ENCODE measurements at places on chromosomes 3 and 15.

GRCh38 chr3:5084224-5084623, 37.9 kb upstream of the ARL8B start:
- no peak for DNase-seq

DNA sequence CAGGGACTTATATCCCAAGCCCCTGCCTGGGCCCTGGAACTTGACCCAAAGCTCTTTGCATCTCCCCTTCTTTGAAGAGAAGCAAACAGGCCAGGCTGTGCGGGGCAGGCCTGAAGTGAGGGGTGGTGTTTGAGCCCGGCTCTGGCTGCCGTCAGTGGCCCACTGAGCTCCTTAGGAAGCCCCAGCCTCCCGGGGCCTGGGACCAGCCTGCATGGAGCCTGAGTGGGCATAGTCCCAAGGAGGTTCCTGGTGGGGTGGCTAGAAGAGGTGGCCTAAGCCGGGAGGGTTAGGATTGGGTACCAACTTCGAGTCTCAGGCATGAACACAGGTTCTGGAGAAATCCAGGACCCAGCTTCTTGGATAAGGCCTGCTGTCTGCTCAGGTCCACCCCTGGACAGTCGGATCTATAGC, 6.4 kb downstream of the TMIE start:
- DNase-seq: no peak

- no peak for DNase-seq
These were observed 172.5 kb downstream of the PTPRG start for GRCh38 chr3:61733876-61734275.

GRCh38 chr3:34183611-34184340, 385.3 kb downstream of the PDCD6IP start:
- no peak for DNase-seq

GRCh38 chr3:161600173-161600572, 103.6 kb downstream of the OTOL1 start:
- DNase-seq: no peak

GRCh38 chr3:38742550-38742949, 73.5 kb downstream of the SCN10A start:
- DNase-seq: no peak

- no peak for DNase-seq
These were observed 218.2 kb downstream of the ATP8B4 start for GRCh38 chr15:49900903-49901235.

DNA sequence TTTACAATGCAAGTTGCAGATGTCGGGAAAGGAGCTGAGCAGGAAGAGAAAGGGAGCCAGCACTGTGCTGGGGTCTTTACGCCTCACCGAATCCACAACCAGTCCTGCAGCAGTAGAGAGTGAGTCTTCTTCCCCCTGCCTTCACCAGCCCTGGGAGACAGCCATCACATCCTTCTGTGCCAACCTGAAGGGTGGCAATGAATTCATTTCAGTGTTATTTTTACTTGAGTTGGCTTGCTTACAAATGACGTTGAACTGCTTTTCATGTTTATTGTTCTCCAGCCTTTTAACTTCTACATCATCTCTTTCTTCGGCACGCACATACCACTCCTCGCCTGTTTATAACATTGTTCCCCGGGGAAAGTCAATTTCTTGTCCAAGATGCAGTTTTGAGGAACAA, 77.1 kb downstream of the TRIM42 start:
- DNase-seq: no peak

DNA sequence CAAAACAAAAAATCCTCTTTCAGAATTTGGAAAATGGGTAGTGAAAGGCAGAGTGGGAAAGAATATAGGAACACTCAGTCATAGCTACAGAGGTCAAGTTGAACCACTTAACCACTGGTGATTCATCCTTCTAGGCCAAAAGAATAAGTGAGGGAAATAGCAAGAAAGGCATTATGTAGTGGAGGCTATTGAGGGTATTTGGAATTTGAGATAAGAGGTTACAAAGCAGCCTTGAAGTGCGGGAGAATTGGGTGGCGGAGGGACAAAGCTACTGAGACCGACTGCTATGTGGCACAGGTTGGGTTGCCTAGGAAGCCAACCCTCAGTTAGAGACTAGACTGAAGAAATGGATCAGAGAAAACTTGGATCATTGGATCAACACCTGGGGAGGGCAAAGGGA, 109.5 kb downstream of the SYNPR start:
- no peak for DNase-seq

DNA sequence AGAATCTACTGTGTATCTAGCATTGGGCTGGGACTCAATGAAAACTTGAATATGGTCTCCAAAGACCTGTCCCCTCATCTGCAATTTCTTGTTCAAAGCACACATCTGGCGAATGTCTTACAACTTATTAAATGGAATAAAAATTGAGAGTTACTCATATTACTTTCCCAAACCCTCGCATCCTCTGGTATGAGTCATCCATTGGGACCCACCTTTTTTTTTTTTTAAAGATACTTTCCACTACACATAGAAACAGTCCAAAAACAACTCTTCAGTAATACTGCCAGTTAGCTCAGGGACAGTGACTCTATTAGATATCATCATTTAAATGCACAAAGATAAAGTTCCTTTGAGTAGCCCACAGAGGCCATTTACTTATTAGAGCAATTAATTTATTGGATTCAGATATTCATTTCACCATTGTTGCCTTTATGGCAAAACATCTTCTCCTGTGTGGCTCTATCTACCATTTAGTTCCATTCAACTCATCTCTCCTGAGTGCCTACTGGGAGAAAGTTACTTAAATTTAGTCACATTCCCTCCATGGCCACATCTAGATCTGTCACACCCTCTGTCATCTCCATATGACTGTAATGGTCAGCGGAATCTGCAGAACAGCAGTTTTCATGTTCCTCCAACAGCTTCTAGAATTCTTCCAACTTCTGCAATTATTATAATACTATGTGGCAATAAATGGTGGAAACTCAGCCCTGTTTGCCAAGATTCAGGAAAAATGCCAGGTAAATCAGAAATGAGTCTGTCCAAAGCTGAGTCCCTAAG, 77.9 kb upstream of the ARHGEF3 start:
- DNase-seq: no peak

- no peak for DNase-seq
These were observed 112.4 kb downstream of the CD47 start for GRCh38 chr3:107978131-107979055.

- no peak for DNase-seq
These were observed 13.0 kb upstream of the CSK start for GRCh38 chr15:74768771-74769342.

GRCh38 chr3:61530355-61530754, 31.0 kb upstream of the PTPRG start:
- DNase-seq: no peak

DNA sequence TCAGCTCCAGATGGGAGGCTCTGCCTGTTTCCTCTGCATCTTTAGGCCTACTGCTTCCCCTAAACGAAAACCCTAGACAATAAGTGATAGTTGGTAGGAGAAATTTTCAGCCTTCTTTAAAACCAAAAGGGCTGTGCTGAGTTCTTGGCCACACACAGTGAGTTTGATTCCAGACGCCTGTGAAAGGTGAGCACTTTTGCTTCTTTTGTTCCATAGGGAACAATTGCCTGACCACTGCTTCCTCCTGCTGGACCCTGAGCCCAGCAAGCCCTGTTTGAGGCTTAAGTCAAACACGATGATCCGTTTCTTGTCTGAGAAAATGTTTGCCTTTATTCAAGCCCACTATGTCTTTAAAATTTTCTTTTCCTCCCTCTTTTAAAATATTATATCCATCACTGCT, 493.9 kb downstream of the ZIC1 start:
- DNase-seq: no peak

GRCh38 chr3:151949706-151950105, 76.3 kb downstream of the SUCNR1 start:
- DNase-seq: no peak

- no peak for DNase-seq
These were observed 265.1 kb downstream of the TJP1 start for GRCh38 chr15:29557171-29557570.

DNA sequence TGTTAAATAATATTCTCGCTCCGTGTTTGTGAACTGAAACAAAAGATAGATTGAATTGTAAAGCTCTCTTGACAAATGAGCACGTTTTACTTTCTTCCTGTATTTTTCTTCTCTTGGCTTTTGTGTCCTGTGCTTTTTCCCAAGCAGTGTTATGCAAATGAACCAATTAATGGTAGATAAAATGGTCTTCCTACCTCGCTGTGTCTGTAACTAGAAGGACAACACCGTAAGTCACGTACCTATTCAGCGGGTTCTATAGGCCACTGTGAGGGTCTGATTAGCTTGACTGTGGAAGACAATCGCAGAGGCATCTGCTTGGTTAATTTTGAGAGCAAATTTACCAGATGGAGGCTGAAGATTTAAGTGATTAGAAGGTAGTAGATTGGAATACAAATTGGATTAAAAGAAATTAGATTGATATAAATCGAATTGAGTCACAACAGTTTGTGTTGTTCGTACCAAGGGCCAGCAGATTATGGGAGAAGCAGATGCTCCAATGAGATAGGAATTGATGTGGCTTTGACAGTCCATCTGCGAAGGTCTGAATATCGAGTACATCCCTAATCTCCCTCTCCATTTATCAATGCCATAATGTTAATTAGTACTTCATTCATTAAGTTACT, 40.2 kb downstream of the ROBO2 start:
- DNase-seq: no peak

- no peak for DNase-seq
These were observed 29.6 kb upstream of the GREM1 start for GRCh38 chr15:32688151-32688639.

- no peak for DNase-seq
These were observed 61.4 kb downstream of the DENND4A start for GRCh38 chr15:65730549-65731172.

DNA sequence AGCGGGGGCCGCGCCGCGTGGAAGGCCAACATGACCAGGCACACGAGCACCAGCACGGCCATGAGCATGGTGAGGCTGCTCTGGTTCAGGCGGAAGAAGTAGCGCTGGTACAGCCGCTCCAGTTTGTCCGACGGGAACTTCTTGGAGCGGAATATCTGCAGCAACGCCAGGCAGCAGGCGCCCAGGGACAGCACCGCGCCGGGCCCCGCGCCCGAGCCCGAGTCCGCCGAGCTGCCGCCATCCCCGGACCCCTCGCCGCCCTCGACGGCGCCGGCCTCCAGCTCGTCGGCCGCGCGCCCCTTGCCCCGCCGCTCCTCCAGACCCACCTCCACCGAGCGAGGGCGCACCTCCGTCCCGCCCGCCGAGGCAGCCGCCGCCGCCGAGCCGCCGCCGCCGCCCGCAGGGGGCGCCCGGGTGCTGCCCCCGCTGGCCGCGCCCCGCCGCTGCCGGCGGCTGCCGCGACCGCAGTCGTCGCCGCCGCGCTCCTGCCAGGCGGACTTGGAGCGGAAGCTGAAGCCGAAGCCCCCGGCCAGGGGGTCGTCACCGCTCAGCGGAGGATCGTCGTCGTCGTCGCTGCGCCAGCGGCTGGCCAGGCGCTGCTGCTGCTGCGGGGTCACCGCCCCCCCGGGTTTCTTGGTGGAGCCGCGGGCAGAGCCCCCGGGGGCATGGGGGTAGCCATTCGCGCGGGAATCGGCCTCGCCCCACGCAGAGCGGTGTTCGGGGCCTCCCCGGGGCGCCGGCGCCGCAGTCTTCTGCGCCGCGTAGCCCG, 957 bp downstream of the ADCY5 start:
- no peak for DNase-seq

DNA sequence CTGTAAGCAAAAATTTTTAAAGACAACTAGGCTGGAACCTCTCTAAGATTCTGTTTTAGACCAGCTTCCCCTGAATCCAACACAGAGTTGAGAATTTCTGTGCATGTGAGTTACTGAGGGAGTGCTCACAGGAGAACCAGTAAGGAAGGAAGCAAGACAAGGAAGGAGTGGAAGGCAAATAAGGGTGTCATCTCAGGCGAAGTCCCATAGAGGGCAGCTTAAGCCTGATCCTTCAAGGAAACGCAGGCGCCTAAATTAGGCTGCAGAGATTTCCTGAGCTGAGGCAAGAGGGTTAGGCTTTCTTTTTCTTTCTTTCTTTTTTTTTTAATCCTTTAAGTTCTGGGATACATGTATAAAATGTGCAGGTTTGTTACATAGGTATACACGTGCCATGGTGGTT, 36.2 kb upstream of the COL6A6 start:
- no peak for DNase-seq

- no peak for DNase-seq
These were observed 9.6 kb downstream of the CELSR3 start for GRCh38 chr3:48652923-48653715.

DNA sequence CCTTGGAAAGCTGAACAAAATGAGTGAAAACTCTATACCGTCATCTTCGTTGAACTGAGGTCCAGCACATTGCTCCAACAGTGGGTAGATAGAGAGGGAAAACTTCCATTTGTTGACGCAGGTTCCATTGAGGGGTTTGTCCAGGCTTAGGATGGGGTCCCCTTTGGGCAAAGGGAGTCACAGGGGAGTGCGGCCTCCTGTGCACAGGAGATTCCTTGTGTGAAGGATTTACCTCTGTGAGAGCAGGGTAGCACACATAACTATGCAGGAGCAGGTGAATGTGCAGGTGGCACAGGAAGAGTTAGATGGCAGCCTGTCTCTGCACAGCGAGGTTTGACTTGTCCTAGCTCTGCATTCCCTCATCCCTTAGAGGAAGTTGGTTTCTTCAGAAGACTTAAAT, 139.3 kb downstream of the SNRPN start:
- DNase-seq: no peak

- DNase-seq: no peak
These were observed 22.4 kb downstream of the CYP11A1 start for GRCh38 chr15:74345051-74345450.

DNA sequence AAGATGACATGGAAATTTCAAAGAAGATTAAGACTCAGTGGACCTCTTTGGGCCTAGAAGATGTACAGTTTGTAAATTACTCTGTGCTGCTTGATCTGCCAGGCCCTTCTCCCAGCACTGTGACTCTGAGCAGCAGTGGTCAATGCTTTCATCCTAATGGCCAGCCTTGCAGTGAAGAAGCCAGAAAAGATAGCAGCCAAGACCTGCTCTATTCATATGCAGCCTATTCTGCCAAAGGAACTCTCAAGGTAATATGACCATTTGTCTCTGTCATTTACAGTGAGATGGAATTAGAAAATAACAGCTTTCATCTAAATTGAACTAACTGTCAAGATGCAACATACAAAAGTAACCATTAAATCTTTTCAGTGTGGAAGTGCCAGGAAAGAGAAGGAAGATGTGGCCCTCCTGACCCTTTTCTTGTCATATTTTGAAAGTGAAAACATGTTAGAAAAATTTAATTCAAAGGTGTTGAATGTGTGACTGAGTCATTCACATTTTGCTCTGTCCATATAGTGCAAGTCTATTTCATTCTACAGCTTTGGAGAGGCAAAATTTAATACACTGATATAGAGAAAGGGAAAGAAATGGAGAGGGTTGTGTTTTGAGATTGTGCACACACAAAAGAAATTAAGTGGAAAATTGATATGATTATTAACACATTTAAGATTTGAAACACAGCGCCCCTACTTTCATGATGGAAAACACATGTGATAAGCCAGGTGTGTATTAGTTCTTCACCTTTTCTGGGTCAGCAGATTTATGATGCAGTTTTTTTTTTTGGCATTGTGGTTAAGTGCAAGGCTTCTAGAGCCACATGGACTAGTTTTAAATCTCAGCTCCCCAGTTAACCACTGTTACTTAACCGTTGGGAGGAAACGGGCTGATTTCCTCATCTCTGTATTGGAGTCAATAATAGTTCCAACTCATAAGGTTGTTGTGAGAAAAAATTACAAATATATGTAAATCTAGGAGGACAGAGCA, 375.1 kb downstream of the NAALADL2 start:
- DNase-seq: no peak

- no peak for DNase-seq
These were observed 113.4 kb upstream of the FAM3D start for GRCh38 chr3:58779934-58780333.

Measured in amygdala (tissue), 56 donors.